LHCN-M2 (cell line): ENCODE measurements at places on chromosomes 13 and 19.

- no peak for DNase-seq
Observed at GRCh38 chr19:7355151-7355820, 6.5 kb downstream of the ARHGEF18 start.

- DNase-seq, result no peak
Observed at GRCh38 chr13:84802073-84802472, 919.8 kb upstream of the SLITRK1 start.

- DNase-seq, result no peak
Observed at GRCh38 chr13:21636656-21637055, 32.7 kb upstream of the MICU2 start.

GRCh38 chr13:28140433-28141125, 2.2 kb downstream of the PAN3 start:
- DNase-seq, result no peak

GRCh38 chr19:35742121-35742724, at the start of gene IGFLR1:
TSS of gene IGFLR1 (minus strand) at chr19:35742452. CDS start at chr19:35741180, 1,272 bp downstream.
- no peak for DNase-seq

DNA sequence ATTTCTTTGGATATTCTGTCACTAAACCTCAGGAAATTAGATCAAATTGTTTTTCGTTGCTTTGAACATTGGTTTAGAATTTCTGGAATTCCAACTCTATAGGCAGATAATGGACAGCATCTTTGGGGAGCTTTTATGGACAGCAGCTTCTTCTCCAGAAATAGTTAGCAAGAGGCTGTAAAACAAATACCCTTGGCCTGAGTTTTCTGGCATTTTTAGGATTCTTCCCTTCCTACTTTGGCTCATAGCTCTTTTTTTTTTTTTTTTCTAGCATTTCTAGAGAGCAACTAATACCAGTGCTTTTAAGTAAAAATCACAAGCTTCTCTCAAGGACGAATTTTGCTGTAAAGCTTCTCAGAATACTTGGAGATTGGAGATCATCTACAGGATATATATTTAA, 169.8 kb upstream of the SPRY2 start:
- DNase-seq, result no peak
